ENCODE measurements at places on chromosomes 12 and 14. TPM values are rescaled to one million over a fixed set of nuclear protein-coding genes. Genes with fewer than 3 reads are reported as not detected.

- DNase-seq = no peak
Observed at GRCh38 chr12:109981311-109981710, 14.9 kb downstream of the GIT2 start.

DNA sequence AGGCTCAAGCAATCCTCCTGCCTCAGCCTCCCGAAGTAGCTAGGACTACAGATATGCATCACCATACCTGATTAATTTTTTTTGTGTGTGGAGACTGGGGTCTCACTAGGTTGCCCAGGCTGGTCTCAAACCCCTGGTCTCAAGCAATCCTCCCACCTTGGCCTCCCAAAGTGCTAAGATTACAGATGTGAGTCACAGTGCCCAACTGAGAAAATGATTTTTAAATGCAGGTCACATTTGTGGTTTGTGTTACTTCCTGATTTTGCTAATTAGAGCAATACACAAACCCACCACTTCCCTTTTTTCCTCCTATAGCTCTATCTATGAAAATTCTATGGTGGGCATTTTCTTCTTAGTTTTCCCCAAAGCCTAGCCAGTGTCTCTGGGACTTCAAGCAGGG lies 45.5 kb upstream of the TMEM263 start:
- DNase-seq = no peak

DNA sequence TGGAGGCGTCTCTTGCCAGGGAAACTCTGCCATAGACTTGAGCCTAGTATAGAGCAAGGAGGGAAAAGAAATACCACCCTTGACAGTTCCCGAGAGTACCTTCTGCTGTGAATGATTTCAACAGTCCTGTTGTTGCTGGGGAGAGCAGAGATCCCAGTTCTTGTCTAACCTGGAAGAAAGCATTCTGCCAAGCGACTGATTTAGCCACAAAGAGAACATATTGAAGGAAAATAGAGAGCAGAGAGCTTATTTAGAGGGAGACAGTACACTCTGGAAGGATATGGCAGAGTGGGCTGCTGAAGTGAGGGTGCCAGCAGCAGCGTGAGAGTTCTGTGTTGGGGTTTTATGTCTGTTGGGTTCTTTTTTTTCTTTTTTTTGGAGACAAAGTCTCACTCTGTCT lies 966.9 kb upstream of the TMEM132C start:
- no peak for DNase-seq

DNA sequence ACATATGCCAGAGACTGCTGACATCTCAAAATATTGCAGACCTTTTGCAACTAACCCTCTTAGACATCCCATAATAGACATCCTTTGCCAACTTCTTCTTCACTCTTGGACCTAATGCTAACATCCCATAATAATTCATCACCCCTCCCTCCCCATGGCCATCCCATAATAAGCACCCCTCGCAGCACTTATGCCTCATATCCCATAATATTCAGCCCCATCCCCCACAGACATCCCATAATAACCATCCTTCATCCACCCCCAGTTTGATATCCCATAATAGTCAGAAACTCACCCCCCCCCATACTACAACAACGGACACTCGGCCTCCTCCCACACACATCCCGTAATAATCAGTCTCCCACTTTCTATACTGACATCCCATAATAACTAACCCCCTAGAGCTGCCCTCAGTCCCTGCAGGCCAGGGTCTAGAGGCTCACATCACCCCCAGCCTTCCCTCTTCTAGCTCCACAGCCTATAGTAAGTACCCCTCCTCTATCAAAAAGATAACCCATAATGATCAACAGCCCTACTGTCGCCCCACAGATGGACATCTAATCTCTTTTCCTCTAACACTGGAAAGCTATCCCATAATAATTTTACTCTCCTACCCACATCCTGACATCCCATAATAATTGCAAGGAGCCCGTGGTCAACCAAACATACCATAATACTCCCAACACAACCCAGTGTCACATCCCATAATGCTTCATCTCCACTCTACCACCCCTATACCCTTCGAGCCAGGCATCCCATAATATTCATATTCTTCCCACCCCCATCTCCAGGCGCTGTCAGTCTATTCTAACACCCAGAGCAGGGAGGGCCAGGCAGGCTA lies 792 bp upstream of the CHD4 start:
- DNase-seq = peak; percentile 86

- DNase-seq = peak; percentile 62
Observed at GRCh38 chr12:8698132-8698851, 501 bp downstream of the RIMKLB start.

DNA sequence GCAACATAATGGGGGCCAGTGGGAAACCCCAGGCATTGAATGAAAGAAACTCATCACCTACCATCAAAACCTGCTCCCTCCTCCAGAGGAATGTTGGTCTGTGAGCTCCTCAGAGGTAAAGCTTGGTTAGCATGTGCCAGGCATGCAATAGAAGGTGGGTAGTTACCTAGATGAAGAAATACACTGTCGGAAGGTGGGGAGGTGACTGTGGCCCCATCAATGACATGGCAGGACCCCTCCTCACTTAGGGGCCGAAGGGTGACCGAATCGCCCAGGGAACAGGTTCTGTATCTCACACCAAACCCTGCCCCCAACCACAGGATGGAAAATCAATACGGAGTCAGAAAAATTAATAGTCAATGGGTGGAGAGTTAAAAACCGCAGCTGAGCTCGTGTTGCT lies 135.6 kb downstream of the BCL11B start:
- no peak for DNase-seq

DNA sequence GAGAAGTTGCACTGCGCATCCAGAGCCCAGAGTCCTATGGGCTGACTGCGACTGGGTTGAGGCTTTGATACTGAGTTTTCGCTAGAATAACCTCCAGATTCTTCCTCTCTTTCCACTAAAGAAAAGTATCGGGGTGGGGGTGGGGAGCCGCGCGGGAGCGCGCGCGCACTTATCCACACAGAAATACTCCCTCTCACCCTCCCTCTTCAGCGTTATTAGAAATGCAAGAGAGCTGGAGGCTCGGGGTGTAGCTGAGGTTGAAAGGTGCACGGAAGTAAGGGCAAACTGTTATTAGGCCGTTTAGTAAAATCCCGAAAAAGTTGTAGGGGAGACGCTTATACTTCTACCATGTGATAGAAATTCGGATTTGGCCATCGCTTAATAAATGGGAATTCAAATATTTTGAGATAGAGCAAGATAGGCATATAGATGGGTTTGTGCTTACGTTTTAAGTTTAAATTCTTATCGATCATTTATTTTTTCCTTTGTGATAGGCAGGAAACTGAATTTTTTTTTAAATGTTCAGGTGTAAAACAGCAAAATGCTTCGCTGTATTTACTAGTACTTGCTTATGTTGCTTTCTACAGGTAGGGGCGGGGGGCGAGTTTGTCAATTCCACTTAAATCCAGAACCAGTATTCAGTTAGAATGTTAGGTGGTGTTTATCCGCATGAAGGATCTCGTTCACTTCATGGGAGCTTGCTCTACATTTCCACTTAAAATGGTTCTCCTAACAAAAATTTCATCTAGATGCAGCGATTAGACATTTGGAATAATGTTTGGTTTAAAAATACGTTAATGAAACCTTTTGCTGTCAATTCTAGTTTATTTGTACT lies 1.1 kb downstream of the ARHGAP5 start:
- peak; percentile 46 for DNase-seq

DNA sequence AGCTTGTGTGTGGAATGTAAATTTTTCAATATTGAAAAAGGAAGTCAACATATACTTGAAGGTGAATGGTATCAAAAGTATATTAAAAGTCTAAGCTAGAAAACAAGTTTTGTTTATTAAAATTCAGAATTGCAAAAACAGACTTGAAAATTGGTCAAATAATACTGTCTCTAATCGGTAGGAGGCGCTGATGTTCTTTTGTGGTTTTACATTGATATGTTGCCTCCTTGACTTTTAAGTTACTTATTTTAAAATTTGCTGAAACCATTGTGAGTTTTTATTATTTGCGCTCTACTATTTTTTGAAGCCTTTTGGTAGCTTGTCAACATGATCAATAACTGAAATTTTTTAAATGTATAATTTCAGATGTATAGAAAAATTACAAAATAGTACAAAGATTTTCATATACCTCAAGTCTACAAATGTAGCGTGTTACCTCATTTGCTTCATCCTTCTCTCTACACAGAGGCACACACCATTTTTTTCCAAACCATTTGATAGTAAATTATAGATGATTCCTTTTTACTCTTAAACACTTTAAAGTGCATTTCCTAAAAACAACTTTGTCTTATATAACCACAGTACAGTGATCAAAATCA lies 6.9 kb downstream of the RTRAF start:
- peak; percentile 29 for DNase-seq

GRCh38 chr14:88793259-88793625 lies 489 bp upstream of the EML5 start:
- DNase-seq = no peak

DNA sequence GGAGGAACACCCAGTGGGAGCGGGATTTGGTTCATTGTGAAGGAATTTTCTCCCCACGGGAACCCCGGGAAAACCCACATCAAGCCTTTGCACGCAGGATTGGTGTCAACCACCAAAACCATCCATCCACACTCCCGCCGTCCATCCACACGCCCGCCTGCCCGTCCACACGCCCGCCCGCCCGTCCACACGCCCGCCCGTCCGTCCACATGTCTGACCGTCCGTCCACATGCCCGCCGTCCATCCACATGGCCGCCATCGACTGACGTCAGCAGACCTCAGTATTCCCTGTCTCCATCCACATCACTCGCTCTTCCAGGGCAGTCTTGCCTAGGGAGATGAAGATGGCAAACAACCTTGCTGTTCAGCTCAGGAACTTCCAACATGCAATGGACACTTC lies 6.7 kb upstream of the GPR132 start:
- DNase-seq = no peak

DNA sequence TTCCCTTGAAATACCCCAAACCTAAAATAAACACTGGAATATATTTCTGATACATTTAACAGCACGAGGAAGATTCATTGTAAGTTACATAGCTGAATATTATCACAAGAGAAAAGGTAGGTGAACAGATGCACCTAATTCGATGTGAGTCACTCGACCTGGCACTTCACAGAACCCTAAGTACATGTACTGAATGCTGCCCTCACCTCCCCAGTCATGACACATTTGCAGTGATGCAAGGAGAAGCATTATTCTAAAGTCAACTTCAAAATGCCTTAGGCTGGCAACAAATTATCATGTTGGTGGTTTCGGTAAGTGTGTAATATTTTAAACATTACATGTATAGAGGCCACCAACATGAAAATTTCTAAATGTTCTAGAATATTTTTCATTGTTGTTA lies 35.2 kb upstream of the TMTC2 start:
- DNase-seq = peak; percentile 62

DNA sequence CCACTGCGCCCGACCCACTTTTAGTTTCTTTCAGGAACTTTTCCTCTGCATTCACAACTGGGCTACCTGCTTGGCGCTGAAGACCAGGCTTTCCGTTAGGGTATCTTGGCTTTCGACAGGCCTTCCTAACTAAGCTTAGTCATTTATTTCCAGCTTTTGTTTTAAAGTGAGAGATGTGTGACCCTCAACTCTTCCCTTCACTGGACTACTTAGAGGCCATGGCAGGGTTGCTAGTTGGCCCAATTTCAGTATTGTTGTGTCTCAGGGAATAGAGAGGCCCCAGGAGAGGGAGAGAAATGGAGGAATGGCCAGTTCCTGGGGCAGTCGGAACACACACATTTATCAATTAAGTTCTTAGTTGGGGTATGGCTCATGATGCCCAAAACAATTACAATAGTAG lies 10.4 kb downstream of the MTA1 start:
- DNase-seq = no peak

- DNase-seq = no peak
Observed at GRCh38 chr14:97056086-97056485, 258.9 kb downstream of the VRK1 start.

DNA sequence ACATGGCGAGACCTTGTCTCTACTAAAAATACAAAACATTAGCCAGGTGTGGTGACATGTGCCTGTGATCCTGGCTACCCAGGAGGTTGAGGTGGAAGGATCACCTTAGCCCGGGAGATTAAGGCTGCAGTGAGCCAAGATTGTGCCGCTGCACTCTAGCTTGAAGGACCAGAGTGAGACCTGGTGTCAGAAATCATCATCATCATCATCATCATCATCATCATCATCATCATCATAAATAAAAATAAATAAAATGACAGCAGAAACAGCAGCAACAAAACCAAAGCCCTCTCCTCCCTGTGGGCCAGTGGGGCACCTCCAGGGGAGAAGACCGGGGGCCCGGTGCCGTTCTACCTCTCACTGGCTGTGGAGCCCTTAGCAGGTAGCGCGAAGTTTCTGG lies 281.9 kb upstream of the CRY1 start:
- no peak for DNase-seq

- no peak for DNase-seq
Observed at GRCh38 chr12:1332327-1332726, 262.1 kb downstream of the FBXL14 start.

DNA sequence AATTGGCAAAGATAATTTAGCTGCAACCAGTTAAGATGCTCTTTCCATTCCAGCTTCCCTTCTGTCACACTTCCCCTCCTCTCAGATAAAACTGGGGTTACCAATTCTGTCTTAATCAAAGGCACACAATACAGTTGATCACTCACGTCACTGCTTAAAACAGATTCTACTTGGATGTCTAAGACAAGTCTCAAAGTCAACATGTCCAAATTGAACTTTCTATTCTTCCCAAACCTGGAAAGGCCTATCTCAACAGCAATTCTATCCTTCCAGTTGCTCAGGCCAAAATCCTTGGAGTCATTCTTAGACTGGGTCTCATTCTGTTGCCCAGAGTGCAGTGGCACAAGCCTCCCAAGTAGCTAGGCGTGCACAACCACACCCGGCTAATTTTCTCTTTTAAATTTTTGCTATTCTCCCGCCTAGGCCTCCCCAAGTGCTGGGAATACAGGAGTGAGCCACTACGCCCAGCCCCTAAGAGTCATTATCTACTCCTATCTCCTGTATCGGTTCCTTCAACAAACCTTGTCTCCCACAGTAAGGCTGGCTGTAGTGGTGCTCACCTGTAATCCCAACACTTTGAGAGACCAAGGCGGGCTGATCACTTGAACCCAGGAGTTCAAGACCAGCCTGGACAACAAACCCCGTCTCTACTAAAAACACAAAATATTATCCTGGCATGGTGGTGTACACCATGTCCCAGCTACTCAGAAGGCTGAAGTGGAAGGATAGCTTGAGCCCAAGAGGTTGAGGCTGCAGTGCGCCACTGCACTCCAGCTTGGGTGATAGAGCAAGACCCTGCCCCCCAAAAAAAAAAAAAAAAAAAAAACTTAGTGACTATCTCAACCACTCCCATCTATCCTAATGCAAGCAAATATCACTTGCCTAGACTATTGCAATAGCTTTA lies 4.7 kb downstream of the RPS29 start:
- DNase-seq = no peak

- no peak for DNase-seq
Observed at GRCh38 chr12:52428121-52428520, 6.0 kb downstream of the KRT75 start.

- no peak for DNase-seq
Observed at GRCh38 chr12:58884916-58885315, 35.4 kb downstream of the LRIG3 start.

GRCh38 chr14:68547305-68548193 lies 245.3 kb downstream of the ZFP36L1 start:
- peak; percentile 72 for DNase-seq

- peak; percentile 97 for DNase-seq
Observed at GRCh38 chr14:68232300-68233055, 412.9 kb downstream of the RAD51B start.

GRCh38 chr12:126582231-126582630 lies 1517.0 kb downstream of the AACS start:
- peak; percentile 42 for DNase-seq

Gene C12orf50
- not detected for total RNA-seq

Gene KRT75
- total RNA-seq = not detected

Gene TAS2R8
- not detected for total RNA-seq

Gene REM2
- total RNA-seq = not detected

Gene GPR137C
- not detected for total RNA-seq

Gene GDF3
- total RNA-seq = not detected

Gene WDHD1
- total RNA-seq = 6.3 TPM

Data from Caki2 (cell line).